Left renal cortex interstitium (tissue), 4 donors: ENCODE measurements at places on chromosomes 3 and 15.

- no peak for DNase-seq
These were observed 346.8 kb upstream of the ZNF717 start for GRCh38 chr3:76132154-76132470.

DNA sequence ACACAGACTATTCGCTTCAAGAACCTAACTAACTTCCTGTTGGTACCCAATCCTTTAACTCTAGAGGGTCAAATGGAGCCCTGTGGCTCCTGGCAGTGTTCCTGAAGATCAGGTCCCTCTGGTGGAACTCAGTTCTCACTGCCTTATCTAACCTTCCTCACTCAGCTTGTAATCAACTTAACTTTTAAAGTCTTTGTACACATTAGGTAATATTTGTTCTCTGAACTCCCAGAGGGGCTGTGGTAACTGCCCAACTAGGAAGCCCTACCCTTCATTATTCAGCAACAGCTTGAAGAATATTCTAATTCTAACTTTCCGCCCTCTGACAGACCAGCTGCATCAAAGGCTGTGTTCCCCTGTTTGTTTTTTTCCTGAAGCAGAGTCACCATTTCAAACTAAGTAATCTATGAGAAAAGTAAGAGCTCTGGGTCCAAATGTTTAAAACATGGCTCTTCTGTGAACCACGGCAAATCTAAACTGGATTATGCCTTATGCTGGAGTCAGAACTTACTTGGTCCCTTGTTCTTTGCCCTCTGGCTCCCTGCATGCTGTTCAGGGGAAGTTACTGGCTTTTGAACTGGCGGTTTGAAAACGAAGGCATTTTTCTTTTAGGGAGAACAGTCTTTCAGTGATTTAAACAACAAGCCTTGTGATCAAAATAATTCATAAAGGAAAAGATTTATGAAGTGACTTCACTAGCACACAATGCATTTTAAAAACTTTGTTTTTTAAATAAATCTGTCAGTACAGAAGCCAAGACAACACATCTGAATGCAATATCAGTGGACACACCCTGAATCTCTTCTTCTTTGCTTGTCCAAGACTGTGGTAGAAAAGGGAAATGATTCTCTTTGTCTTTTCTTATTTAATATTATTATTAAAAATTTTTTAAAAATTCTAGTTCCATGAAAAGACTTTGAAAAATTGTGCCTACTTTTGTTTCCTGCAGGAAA, 365.6 kb downstream of the TIGIT start:
- DNase-seq, result no peak

DNA sequence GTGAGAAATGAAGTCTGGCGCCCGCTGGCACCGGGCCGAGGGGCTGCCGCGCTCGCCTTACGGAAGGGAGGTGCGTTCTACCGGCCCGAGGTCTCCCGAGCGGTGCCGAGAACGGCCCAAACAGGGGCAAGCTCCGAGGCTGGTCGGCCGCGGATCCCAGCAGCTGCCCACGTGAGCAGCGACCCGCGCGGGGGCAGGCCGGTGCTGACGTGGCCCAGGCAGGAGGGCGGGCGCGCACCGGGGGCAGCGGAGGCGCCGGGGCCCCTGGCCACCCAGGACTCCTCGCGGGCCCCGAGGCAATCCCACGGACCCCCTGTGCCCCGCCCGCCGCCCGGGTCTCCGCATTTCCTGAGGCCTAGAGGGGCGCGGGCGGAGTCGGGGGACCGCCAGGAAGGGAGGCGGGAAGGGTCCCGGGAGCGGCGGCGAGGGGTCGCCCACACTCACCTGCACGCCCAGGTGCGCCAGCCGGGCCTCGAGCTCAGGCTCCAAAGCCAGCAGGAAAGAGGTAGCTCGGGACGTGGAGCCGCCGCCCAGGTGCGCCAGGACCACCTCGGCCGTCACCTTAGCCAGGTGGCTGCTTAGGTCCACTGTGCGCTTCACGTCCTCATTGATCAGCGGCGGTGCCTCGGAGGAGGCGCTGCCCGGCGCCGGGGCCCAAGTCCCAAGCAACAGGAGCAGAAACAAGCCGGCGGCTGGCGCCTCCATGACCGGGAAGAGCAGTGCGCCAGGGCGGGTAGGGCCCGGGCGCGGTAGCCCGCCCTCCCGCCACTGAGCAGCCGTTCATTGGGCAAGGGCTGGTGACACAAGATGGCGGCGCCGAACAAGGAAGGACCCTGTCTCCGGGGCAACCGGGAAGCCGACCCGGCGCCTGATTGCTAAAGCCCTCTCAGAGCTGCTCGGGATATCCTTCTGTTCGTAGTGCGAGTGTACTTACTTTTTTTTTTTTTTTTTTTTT, at the start of gene RPN1:
TSS of gene RPN1 (minus strand) at position 723 of the 955 bp plus-strand sequence. CDS start at position 705, 18 bp downstream.
- DNase-seq, result peak; percentile 82

DNA sequence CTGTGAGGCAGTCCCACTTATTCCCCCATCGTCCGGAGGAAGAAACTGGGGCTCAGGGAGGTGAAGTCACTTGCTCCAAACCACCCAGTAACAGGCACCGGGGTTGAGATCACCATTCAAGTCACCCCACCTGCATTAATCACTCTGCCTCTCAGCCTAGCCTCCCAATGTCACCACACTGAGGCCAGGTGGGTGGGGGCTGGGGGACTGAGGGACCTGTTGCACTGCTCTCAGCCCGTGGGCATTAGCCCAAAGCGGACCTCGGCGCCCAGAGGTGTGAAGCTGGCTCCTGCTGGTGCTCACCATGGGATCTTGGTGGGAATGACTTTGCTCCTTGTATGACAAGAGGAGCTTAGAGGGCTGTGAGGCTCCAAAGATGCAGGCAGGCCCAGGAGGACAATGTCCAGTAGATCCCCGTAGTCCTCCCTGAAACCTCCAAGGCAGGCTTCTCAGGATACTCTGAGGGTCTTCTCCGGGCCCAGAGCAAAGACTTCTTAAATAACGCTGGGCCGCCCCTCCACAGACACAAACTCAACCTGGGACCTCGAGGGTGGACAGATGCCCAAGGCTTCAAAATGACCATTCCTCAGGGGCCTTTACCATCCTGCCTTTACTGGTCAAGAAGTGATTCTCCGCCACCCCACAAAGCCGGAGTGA, 1.7 kb downstream of the NT5DC2 start:
- DNase-seq, result no peak

- no peak for DNase-seq
These were observed 67.5 kb upstream of the TSEN2 start for GRCh38 chr3:12416731-12417130.

GRCh38 chr3:190012784-190013183, 107.9 kb downstream of the P3H2 start:
- no peak for DNase-seq

- DNase-seq, result no peak
These were observed 42.9 kb upstream of the ROPN1 start for GRCh38 chr3:124034844-124035152.

DNA sequence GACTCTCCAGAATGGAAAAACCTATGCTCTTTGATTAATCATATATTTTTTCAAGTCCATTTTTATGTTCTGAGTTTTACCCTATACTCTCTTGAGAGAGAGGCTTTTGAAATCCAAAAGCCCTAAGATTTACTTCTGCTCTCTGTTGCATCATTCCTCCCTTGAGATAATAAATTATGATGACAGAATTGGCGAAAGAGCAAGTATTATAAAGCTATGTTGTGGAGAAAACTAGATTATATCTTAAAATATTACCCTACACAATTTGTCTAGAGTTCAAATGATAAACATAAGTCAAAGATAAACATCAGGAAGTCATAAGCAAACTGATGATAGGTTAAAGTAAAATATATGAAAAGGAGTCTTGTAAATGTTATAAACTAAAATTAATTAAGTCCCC, 293.4 kb upstream of the MME start:
- no peak for DNase-seq
